ENCODE measurements at places on chromosomes 3 and 15.

GRCh38 chr3:56135941-56136340, 332.3 kb downstream of the ERC2 start:
- no peak for DNase-seq

GRCh38 chr3:197501879-197502620, 53.7 kb downstream of the BDH1 start:
- DNase-seq = peak; percentile 64

DNA sequence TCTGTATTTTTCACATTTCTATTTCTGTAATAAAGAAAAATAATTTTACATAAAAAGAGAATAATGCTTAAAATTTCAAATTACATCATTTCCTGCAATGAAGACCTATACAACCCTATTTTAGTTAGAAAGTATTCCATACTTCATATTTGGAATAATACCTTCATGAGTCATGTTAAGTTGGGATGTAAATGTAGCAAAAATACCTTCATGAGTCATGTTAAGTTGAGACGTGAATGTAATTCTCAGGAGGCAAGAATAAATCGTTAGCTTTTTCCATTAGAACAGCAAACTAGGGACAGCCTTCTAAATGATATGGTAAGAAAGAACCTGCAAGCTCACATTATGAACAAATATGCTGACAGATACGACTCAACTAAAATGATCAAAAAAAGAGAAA, 91.9 kb downstream of the NAALADL2 start:
- DNase-seq = no peak

GRCh38 chr3:105174017-105174615, 192.6 kb upstream of the ALCAM start:
- no peak for DNase-seq

- no peak for DNase-seq
These were observed 730 bp downstream of the MYD88 start for GRCh38 chr3:38139191-38139590.

DNA sequence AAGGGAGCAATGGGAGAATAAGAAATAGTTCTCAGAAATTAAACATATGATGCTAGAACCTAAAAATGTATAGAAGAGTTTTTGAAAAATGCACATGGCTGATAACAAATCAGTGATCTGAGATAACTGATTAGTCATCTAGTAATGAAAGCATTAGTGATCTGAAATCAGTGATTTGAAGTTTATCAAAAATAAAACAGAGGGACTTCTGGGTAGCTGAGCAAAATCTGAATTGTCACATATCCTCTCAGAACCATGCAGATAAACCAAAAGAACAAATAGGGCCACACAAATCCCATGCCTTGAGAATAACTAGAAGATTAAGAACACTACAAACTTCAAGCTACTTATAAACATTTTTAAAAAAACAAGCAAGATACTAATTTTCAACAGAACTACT, 71.5 kb downstream of the MCF2L2 start:
- DNase-seq = no peak

GRCh38 chr3:127480196-127480954, 110.2 kb downstream of the TPRA1 start:
- no peak for DNase-seq

All from tongue (tissue), 3 donors.